ENCODE measurements at places on chromosomes 2 and 18. TPM values are rescaled to one million over a fixed set of nuclear protein-coding genes. Genes with fewer than 3 reads are reported as not detected.

DNA sequence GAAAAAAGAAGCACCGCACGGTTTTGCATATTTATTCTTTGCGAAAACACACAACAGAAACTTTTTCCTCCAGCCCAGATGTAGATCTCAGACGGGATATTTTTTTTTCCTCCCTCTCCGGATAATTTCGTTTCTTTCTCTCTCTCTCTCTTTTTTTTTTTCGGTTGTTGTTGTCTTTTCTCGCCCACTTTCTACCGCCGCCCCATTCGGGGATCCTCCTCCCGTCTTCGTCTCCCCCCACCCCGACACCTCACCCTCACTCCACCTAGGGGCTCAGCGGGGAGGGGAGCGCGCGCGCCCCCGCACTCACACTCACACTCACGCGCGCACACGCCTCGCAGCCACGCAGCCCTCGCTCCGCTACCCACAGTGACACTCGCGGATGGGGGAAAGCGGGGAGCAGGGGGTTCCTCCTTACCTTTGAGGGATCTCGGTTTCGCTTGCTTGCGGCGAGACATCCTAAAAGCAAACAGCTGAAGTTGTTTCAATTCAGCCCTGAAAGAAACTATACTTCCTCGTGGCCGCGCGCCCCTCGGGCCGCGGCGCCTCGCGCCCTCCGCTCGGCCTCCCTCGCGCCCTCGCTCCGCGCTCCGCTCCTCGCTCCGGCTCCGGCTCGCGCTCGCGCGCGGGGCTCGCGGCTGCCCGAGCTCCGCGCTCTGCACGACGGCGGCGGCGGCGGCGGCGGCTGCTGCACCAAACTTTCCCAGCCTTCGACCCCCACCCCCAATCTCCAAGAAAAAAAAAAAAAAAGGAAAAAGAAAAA, 1.3 kb downstream of the ZNF521 start:
- peak; percentile 47 for DNase-seq

- DNase-seq, result peak; percentile 67
These were observed 10.4 kb downstream of the ADCY3 start for GRCh38 chr2:24909555-24910177.

- DNase-seq, result peak; percentile 59
These were observed 332.0 kb downstream of the SLC4A3 start for GRCh38 chr2:219959471-219959870.

GRCh38 chr2:30990671-30991070, 147.6 kb downstream of the GALNT14 start:
- DNase-seq, result no peak

- DNase-seq, result no peak
These were observed 12.9 kb downstream of the ADAM23 start for GRCh38 chr2:206456078-206456754.

- no peak for DNase-seq
These were observed 139.4 kb downstream of the WDSUB1 start for GRCh38 chr2:159146996-159147666.

DNA sequence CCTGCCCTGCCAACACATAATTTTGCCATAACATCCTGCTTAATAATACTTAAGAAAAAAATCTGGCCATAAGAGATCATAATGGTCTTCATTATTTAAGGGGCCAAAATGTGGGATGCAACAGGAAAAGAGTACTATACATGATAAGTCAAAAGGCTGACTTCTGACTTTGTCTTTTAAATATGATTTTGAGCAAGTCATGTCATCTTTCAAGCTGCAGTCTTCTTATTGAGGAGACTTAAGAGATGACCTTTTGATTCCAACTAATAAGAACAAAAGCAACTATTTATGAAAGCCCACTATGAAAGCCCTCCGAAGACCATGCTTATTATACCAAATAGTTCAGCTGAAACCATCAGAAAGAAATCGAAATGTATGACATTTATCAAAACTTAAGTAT, 41.6 kb downstream of the PUM2 start:
- DNase-seq, result no peak

DNA sequence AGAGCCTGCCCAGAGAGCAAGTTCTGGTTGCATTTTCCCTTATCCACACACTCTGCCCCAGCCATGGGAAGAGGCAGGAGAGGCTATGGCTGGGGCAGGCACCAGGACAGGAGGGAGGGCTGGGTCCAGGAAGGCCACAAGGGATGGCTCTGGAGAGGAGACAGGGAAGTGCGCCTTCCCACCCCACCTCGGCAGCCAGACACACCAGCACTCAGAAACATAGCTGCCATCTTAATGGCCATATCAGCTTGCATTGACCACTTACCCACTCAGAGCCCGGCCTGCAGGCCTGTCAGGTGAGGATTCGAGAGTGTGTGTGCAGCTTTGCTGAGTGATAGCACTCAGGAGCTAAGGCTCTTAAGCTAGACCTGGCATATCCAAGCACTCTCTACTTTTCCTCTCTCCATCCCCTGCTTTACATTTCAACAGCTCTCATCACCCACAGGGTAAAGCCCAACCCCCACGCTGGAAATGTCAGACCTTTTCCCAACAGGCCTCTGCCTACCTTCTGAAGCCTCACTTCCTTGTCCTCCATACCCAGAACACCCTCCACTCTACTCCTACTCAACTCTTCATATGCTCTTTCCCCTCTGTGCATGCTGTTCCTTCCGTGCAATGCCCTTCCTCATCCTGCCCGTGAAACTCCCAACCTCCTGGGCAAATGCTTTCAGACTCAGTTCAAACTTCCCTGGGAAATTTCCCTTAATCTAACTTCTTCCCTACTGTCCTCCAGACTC, 147.9 kb downstream of the TNS1 start:
- no peak for DNase-seq

DNA sequence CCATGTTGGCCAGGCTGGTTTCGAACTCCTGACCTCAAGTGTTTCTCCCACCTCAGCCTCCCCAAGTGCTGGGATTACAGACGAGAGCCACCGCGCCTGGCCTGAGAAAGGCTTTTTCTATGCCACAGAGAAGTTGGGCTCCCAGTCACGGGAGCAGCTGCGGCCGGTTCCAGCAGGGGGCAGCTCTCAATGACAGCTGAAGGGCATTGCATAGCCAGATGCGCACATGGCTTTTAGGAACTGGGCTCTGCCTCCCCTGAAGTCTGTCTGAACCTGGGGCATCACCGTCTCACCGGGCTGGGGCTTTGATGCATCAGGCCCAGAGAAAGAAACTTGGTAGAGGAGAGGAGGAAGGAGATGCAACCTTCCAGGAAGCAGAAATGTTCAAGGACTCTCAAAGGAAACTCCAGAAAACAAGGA, 84.2 kb upstream of the LAPTM4A start:
- peak; percentile 20 for DNase-seq

DNA sequence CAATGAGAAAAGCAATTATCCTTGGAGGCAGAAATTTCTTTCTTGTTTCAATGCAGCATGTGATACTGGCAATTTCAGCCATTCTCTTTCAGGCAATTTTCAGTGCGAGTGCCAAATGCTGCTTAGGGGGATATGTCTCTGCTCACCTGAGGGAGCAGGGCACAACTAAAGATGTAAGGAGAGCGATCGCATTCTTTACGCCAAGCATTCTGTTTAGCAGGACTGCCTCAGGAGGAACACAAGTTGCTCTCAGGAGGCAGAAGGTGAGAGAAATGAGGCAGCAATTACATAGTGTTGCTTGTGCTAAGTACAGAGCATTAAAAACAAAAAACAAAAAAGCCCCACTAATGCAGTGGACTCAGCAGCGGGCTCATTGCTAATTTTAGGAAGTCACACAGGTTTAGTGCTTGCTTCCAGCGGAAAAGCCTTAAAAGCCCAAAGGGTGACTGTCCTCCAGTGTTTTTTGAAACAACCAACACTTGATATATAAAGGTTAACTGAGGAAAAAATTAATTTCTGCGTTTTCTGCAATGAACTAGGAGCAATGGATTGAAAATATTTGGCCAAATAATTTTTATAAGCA, 116.9 kb downstream of the METTL8 start:
- DNase-seq, result no peak

GRCh38 chr2:101398116-101398821, 11.0 kb upstream of the CREG2 start:
- DNase-seq, result no peak

- no peak for DNase-seq
These were observed 53.1 kb downstream of the MCFD2 start for GRCh38 chr2:46862514-46862913.

DNA sequence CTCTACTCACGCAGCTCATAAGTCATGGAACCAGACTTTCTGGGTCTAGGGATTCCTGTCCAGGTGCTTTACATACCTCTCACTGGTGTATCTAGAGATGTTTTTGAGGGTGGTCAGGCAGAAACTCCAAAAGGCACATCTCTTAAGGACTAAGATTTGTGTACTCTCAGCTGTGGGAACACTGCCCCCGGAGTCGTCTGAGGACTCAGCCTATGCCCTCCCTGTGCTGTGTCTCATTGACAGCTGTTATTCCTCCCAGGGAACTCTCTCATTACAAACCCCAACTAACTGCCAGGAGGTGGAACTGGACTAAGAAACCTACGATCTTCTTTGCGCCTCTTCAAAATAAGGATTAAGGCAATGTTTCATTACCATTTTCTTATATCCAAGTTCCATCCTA, 293.9 kb upstream of the DLGAP1 start:
- DNase-seq, result no peak

DNA sequence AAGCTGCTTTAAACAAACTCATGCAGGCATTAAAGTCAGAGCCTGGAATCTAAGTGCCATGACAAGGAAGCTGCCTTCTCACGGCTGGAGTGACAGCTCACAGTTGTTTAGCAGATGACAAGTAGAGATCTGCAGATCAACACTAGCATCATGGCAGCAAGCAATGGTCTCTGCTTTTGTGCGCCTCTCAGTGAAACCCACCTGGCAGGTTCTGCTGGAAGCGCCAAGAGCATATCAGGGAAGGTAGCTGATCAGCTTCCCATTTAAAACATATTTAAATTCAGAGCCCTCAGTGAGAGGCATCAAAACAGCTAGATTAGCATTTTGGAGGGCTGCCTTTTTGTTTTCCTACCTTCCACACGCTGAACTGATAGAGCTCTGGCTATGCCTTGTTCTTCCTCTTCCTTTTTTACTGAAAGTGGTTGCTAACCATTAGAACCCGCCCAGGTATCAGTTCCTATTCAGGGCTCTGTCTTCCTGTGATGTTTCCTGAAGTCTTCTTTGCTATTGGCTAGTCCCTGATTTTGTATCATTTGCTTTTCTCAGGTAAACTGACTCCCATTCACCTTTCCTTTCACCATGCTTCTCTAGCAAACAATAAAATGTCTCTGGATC, 70.8 kb downstream of the TMEM200C start:
- DNase-seq, result no peak

DNA sequence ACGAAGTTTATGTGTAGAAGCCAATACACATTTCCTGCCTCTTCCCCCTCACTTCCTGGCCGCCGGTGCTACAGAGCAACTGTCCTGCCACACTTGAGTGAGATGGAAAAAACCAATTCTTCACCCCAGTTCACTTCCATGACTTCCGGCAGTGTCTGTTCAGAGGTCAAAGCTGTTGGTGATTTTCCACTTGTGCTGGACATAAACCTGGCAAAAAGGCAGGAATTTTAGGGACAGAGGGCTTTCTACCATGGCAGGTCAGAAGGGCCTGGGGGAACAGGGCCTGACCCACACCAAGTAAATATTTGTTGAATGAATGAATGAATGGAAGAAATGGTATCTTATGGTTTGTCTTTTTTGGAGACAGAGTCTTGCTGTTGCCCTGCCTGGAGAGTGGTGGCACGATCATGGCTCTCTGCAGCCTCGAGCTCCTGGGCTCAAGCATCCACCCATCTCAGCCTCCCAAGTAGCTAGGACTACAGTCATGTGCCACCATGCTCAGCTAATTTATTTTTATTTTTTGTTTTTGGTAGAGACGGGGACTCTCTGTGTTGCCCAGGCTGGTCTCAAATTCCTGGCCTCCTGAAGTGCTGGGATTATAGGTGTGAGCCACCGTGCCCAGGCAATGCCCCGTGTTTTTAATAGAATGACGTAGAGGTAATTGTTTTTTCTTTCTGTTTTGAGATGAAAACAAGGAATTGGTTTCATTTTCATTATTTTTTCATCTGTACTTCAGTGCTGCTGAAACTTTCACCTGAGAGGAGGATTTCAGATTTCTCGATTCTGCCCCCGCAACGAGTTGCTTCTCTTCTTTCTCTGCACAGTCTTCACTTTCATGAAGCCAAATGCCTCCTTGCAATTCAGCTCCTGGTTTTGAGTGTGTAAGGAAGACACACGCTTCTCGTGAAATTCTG, 48.0 kb upstream of the LPIN2 start:
- DNase-seq, result no peak

DNA sequence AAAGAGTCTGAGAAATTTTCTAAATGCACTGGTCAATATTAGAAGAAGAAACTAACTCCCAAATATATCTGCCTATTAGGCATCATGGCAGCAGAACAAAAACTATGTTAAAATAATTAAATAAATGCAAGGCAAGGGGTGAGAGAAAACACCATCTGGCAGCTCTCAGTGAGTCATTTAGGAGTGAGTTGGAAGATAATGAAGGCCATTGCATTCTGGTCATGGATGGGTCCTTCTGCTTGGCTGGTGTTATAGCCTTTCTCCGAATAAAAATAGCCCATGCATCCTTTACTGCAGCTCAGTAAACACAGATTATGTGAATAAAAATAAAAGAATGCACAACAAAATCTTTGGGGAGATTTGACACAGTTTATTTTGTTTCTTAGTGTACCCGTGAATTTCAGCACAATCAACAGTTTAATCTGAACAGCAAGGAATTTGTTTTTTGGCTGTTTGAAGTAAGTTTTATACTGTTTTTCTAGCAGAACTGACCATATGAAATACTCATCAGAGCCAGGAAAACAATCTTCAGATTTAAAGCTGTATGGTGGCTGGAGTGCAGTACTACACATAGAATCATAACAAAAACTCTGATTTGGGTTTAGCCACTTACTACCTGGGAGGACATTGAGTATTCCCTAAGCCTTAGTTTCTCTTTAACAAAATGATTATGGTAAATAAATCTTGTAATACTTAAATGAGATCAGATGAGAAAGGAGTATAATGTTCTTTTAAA, 225.1 kb upstream of the ITGA4 start:
- DNase-seq, result peak; percentile 22

DNA sequence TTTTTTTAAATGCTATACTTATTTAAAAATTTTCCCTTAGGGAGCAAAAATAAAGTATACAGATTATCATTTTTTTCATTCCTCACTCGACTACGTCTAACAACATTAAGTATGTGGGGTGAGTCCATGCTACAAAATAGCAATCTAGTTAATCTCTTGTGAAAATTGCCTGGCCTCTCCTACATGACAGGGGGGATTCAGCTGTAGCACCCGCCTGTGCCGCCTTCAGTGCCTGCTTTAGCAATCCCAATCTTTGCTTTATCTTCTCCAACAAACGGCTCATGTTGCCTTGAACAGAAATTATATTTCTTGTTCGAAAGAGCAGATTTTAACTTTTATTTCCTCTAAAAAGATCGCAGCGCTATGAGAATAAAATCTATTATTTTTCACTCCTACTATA, 2.4 kb upstream of the SOX11 start:
- DNase-seq, result no peak

GRCh38 chr2:174667250-174667860, 69.8 kb upstream of the WIPF1 start:
- no peak for DNase-seq

Gene SERPINB4
- total RNA-seq, result not detected

Gene IMMT
- 99.3 TPM for total RNA-seq

Gene ATOH8
- total RNA-seq, result 1.9 TPM

Gene IGFBP5
- total RNA-seq, result 422 TPM

Gene RETSAT
- total RNA-seq, result 38.2 TPM

Gene CRYGD
- total RNA-seq, result not detected

Gene MAP2
- 15.9 TPM for total RNA-seq

Gene AGAP1
- total RNA-seq, result 37.3 TPM
